ENCODE measurements at places on chromosomes 6 and 20.

GRCh38 chr6:111204881-111205280 is 117.6 kb downstream of the SLC16A10 start:
- DNase-seq, result no peak

DNA sequence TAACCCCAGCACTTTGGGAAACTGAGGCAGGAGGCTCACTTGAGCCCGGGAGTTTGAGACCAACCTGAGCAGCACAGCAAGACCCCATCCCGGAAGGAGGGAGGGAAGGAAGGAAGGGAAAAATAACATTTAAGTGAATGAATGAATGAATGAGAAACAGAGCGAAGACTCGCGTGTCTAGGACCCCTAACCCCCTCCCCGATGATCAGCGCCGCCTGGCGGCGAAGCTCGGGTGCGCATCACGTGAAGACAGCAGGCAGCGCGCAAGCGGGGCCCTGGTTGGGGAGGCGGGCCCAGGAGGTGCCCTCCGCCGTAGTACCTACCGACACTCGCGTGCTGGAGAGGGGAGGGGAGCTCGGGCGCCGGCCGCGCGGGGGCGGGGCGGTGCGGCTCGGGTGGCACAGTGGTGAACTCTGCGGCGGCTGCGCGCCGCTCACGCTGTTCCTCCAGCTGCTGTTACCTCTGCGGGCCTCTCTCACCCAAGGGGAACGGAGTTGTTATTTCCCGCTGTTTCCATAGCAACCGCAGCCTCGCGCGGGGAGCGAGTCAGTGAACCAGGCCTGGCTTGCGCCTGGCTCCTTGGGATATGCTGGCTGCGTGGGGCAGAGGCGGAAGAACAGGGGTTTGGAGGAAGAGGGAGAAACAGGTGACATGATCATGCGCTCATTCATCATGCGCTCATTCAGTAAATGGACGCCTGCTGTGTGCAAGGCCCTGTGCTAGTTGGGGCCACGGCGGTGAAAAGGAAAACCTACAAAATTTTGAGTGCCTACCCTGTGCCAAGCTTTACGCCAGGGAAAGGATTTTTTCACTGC is 2.0 kb upstream of the DCDC2 start:
- DNase-seq, result peak; percentile 69

- no peak for DNase-seq
Measured at GRCh38 chr6:5205877-5206850, 54.6 kb downstream of the LYRM4 start.

DNA sequence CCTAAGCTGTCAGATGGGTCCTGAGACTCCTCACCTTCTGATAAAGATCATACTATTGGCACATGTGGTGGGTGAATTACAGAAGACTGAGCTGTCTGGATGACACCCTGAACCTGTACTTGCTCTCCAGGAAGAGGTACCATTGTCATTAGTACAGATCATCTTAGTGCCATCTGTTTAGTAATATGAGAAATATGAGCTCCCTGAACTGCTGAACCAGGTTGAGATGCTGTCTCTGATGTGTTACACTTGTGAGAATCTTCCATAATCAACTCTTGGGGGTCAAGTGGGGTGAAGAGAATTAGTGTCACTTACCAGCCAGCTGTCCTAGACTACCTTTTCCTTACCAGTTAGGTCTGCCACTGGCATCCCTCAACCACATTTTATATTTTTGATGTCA is 531.0 kb downstream of the EPHA7 start:
- no peak for DNase-seq

DNA sequence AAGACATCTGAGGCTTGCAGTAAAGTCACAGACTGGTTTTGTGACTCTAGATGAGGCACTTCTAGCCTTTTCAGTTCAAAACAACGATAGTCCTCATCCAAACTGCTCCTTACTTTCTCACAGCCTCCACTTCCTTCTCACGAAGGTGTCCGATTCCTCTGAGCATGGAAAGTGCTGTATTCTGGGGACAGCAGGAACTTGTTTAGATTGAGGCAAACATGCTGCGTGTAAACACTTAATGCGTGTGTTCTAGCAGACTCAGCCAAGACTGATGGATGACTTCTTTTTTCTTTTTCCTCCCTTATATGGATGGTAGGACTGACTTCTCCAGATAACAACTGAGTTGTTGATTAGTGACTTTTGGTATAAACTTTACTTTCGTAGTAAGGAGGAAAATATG is 80.2 kb upstream of the PRDM1 start:
- DNase-seq, result no peak
